ENCODE measurements at places on chromosomes 7 and 10. TPM values are rescaled to one million over a fixed set of nuclear protein-coding genes. Genes with fewer than 3 reads are reported as not detected.

GRCh38 chr10:526651-527312 is 162.7 kb downstream of the DIP2C start:
- DNase-seq, result peak; percentile 83
- no peaks in the 10 kb centered on the region for H3K4me1 ChIP-seq
- H3K36me3 ChIP-seq, result no peaks in the 10 kb centered on the region
- no peak overlapping the region for H3K27ac ChIP-seq

DNA sequence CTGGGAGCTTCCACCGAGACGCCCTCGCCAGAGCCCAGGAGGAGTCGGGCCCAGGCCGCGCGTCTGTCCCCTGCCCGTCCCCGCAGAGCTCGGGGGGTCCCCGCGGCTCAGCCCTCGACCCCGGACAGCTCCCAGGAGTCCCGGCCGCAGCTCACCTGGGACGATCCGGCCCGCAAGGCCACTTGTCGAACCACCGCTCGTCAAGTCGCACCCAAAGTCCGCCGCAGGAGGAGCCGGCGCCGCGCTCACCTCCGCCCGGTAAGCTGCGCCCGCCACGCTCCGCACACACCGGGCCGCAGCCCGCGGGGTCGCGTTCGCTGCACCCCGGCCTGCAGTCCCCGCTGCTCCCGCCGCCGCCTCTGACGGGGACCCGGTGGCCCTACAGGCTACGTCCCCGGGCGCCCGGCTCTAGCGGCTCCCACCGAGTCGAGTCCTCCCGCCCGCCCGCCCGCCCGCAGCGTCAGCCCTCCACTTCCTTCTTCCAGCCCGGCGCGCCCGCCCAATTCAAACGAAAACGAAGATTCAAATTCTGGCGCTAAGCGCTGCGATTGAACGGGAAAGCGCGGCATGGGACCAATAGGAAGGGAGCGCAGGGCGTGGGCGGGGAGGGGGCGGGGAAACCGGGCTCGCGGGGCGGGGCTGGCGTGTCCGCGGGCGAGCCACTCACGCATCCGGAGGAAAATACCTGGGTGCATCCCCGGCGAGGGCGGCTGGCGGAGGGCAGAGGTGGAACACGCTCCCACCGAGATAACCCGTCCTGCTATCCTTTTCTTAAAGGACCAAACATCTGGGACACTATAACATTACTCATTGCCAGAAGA is at the start of gene MKI67:
Gene MKI67, minus strand, starts transcription at position 480 of the 821 bp plus-strand sequence. CDS start 756 bp downstream, outside the sequence.
- DNase-seq, result peak; percentile 97
- peaks cover 17% of the 10 kb centered on the region for H3K36me3 ChIP-seq
- H3K27ac ChIP-seq, result peak within 1 kb of the TSS; percentile 40
- no peaks in the 10 kb centered on the region for H3K27me3 ChIP-seq
- no peaks in the 10 kb centered on the region for H3K4me1 ChIP-seq

DNA sequence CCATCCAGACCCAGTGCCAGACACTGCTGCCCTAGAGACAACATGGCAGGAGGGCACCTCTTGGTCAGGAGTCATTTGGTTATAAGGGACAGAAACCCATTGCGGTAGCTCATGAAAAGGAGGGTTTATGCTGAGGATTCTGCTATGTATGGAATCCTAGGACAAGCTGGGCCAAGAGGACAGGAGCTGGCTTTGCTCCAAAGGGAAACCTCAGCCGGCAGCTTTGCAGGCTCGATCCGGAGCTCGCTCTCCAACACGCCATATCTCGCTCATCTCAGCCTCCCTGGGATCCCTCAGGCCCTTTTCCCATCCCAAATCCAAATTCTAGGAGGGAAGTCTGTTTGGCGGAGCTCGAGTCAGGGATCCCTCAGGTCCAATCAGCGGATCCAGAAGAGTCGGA is 345.7 kb downstream of the GLRX3 start:
- no peak overlapping the region for H3K27ac ChIP-seq
- no peaks in the 10 kb centered on the region for H3K4me1 ChIP-seq
- H3K36me3 ChIP-seq, result no peaks in the 10 kb centered on the region
- no peaks in the 10 kb centered on the region for H3K27me3 ChIP-seq

DNA sequence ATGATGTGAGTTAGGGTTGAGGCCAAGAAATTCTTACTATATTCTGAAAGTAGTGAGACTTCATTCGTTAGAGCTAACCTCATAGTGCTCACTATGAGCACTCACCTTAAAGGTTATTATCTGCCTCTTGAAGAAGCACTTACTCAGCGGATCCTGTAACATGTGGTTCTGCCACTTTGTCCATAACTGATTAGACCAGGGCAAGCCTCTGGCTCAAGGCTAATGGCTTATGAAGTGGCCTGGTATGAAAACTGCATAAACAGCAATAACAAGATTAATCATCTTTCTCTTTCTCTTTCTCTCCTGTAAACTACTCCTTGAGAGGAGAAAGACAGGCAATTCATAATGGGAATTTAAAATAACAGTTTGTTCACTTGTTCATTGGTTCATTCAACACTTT is 82.8 kb downstream of the MAPK8 start:
- H3K4me3 ChIP-seq, result no peak overlapping the region
- H3K4me1 ChIP-seq, result peaks cover 22% of the 10 kb centered on the region
- no peaks in the 10 kb centered on the region for H3K36me3 ChIP-seq
- no peak overlapping the region for H3K27ac ChIP-seq
- no peak for DNase-seq

DNA sequence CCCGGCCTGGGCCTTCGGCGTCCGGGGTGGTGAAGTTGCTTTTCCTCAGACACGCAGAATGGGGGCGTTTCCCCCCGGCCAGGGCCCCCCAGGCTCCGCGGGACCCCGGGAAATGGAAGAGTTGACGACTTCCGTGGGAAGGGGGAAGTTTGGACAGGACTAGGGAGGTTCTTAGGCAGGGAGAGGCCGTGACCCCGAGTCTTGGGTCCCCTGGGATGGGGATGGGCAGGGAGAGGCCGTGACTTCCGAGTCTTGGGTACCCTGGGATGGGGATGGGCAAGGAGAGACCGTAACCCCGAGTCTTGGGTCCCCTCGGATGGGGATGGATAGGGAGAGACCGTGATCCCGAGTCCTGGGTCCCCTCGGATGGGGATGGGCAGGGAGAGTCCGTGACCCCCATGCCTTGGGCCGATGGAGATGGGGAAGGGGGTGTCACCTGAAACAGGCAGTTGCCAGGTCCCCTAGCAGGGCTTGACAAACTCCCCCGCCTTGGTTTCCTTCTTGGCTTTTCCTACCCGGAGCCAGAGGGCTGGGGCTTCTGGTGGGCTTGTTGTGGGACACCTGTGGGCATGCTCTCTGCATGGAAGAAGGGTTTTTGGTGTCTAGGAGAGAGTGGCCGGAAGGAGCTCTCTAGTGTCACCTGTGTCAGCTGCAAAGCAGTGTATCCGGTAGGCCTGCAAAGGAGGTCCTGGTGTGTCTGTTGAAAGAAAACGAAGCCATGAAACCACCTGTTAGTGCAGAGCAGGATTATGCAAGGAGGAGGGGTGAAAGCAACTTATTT is 1.1 kb downstream of the TRRAP start:
- H3K36me3 ChIP-seq, result peaks cover 38% of the 10 kb centered on the region
- no peaks in the 10 kb centered on the region for H3K4me1 ChIP-seq
- H3K4me3 ChIP-seq, result peak overlapping the region; percentile 98
- H3K27ac ChIP-seq, result no peak overlapping the region
- peak; percentile 75 for DNase-seq

GRCh38 chr10:80104066-80104926 is 25.8 kb downstream of the TMEM254 start:
- DNase-seq, result no peak
- H3K4me3 ChIP-seq, result no peak overlapping the region
- H3K4me1 ChIP-seq, result no peaks in the 10 kb centered on the region
- H3K27ac ChIP-seq, result no peak overlapping the region

DNA sequence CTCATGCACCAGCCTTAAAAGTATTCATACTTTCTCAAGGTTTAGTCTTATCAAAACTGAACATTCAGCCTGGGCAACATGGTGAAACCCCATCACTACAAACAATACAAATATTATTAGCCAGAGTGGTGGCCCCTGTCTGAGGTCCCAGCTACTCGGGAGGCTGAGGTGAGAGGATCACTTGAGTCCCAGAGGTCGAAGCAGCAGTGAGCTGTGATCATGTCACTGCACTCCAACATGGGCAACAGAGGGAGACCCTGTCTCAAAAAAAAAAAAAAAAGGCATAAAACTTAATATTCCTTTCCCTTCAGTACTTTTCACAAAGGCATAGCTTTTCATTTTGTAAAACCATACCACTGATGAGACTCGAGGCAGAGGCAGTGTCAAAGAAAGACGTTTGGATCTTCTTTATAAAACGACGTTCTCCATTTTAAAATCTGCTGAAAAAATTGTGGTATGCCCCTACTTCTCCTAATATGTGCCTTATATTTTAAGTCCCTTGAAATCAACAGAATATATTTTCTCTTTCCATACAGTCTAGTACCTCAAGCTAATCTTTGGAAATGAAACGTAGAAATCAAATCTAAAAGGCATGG is 1.9 kb downstream of the NSUN6 start:
- H3K4me1 ChIP-seq, result no peaks in the 10 kb centered on the region
- no peaks in the 10 kb centered on the region for H3K27me3 ChIP-seq
- H3K36me3 ChIP-seq, result peaks cover 19% of the 10 kb centered on the region
- H3K27ac ChIP-seq, result no peak overlapping the region

- H3K27ac ChIP-seq, result no peak overlapping the region
- DNase-seq, result no peak
- H3K36me3 ChIP-seq, result no peaks in the 10 kb centered on the region
- no peaks in the 10 kb centered on the region for H3K27me3 ChIP-seq
Measured at GRCh38 chr7:135878284-135878683, 98.9 kb downstream of the MTPN start.

- H3K36me3 ChIP-seq, result peaks cover 35% of the 10 kb centered on the region
- peaks cover 4% of the 10 kb centered on the region for H3K4me1 ChIP-seq
- no peaks in the 10 kb centered on the region for H3K27me3 ChIP-seq
- H3K27ac ChIP-seq, result no peak overlapping the region
- DNase-seq, result no peak
Measured at GRCh38 chr7:66748791-66749190, 8.3 kb downstream of the RABGEF1 start.

- no peak for DNase-seq
- H3K36me3 ChIP-seq, result no peaks in the 10 kb centered on the region
- no peak overlapping the region for H3K4me3 ChIP-seq
- peaks cover 6% of the 10 kb centered on the region for H3K27me3 ChIP-seq
- no peaks in the 10 kb centered on the region for H3K4me1 ChIP-seq
Measured at GRCh38 chr10:122515588-122516231, 44.8 kb upstream of the DMBT1 start.

DKK1 gene
- 9.9 TPM for total RNA-seq

FBXL13 gene
- 2.1 TPM for total RNA-seq

GRID2IP gene
- total RNA-seq, result 1.9 TPM

GLCCI1 gene
- total RNA-seq, result 44.3 TPM

ATOH7 gene
- total RNA-seq, result 0.36 TPM

FBXO24 gene
- 1.3 TPM for total RNA-seq

ACTL6B gene
- total RNA-seq, result not detected

CHAT gene
- not detected for total RNA-seq

GALNT17 gene
- 108 TPM for total RNA-seq

PKD2L1 gene
- total RNA-seq, result not detected

ITGB1 gene
- total RNA-seq, result 255 TPM

All from endodermal cell (in vitro differentiated cells).